CD8-positive, alpha-beta memory T cell (primary cell): ENCODE measurements at places on chromosomes 13 and 19.
A peak's percentile ranks its signal among the peaks of the same experiment; 100 is the strongest.

- peaks cover 8% of the 10 kb centered on the region for H3K4me1 ChIP-seq
- H3K27ac ChIP-seq: no peak overlapping the region
- H3K27me3 ChIP-seq: no peaks in the 10 kb centered on the region
These were observed 171.5 kb downstream of the DLEU7 start for GRCh38 chr13:50672025-50672424.

GRCh38 chr19:33161201-33161600 lies 29.3 kb downstream of the WDR88 start:
- no peak for DNase-seq
- H3K27ac ChIP-seq: no peak overlapping the region
- no peak overlapping the region for H3K4me3 ChIP-seq
- peaks cover 31% of the 10 kb centered on the region for H3K4me1 ChIP-seq
- H3K27me3 ChIP-seq: no peaks in the 10 kb centered on the region

GRCh38 chr13:78102121-78102677 lies 183.6 kb upstream of the EDNRB start:
- no peaks in the 10 kb centered on the region for H3K4me1 ChIP-seq
- H3K27me3 ChIP-seq: no peaks in the 10 kb centered on the region
- no peak overlapping the region for H3K4me3 ChIP-seq
- DNase-seq: no peak

- no peak overlapping the region for H3K27ac ChIP-seq
- no peak for DNase-seq
- no peaks in the 10 kb centered on the region for H3K36me3 ChIP-seq
- peak overlapping the region; percentile 73 for H3K4me3 ChIP-seq
These were observed 102.3 kb upstream of the ABCC4 start for GRCh38 chr13:95403349-95404140.

DNA sequence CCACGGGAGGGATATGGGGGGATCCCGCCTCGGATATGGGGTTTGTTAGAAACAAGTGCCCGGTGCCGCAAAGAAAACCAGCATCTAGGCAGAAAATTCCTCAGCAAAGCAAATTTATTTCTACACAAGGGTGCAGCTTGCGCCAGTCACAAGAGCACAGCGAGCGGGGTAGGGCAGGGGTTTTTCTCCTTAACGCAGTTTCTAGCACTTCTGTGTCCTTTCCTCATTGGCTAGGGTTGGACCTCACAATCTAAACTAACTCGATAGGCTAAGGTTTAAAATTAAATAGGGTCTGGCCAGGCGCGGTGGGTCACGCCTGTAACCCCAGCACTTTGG lies 595 bp downstream of the ZNF440 start:
- peak overlapping the region; percentile 76 for H3K27ac ChIP-seq
- no peaks in the 10 kb centered on the region for H3K27me3 ChIP-seq
- no peaks in the 10 kb centered on the region for H3K36me3 ChIP-seq
- DNase-seq: no peak

DNA sequence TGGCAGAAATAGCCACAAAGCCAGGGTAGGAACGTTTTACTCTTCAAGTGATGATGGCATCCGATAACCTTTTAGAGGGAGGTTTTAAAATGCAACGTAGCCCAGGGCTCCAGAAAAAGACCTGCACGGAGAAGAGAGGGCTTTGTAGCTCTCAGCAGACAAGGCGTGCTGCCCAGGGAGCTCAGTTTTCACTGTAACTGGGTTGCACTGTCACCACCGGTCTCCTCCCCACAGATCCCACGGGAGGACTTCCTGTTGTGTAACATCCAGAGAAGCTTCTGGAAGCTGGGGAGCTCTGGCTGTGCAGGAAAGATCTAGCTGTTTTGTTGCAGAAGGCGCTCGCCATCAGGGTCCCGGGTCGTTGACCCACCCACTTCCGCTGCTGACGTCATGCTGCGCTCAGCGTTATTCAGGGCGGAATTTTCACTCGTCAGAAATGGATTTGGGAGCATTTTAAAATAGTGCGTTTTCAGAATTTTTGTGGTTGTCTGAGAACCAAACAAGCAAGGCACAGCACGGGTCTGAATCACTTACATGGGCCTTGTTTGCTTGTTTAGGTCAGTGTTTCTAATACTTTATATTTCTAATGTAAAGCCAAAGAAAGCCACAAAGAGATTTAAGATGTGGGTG lies 50.8 kb downstream of the ATP11A start:
- no peaks in the 10 kb centered on the region for H3K36me3 ChIP-seq
- H3K27ac ChIP-seq: no peak overlapping the region
- no peaks in the 10 kb centered on the region for H3K4me1 ChIP-seq
- H3K27me3 ChIP-seq: no peaks in the 10 kb centered on the region
- DNase-seq: no peak

DNA sequence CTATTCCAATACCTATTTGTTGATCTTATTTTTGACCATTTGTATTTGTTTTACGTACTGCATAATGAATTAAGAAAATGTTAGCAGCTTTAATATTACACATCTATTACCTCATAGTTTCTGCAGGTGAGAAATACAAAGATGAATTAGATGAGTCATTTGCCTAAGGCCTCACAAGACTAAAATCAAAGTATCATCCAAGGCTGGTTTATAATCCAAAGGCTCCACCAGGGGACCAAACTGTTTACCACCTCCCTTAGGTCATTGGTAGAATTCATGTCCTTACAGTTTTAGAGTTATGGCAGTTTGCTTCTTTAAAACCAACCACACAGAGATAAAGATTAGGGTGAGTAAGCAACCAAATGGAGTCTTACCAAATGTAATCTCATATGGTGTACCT lies 848.1 kb downstream of the SLITRK6 start:
- no peak overlapping the region for H3K27ac ChIP-seq
- no peaks in the 10 kb centered on the region for H3K36me3 ChIP-seq
- H3K27me3 ChIP-seq: no peaks in the 10 kb centered on the region
- DNase-seq: no peak

- H3K4me3 ChIP-seq: no peak overlapping the region
- H3K27me3 ChIP-seq: no peaks in the 10 kb centered on the region
- H3K27ac ChIP-seq: no peak overlapping the region
- H3K4me1 ChIP-seq: no peaks in the 10 kb centered on the region
- H3K36me3 ChIP-seq: no peaks in the 10 kb centered on the region
- no peak for DNase-seq
These were observed 23.1 kb downstream of the LYL1 start for GRCh38 chr19:13079542-13079986.

DNA sequence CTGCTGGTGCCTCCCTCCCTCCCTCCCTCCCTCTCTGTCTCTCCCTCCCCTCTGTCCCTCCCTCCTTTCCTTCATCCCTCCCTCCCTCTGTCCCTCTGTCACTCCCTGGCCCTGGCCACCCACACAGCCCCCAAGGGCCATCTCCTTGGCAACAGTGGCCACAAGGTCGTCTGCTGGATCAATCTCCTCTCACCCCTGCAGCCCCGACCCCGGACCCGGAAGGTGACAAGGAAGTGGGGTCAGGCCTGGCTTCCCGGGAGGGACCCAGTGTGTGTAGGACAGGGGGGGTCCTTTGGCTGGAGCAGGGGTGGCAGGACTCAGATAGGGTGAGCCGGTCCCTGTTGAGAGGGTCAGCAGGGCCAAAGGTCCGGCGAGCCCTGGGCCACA lies 21.9 kb upstream of the TCF3 start:
- H3K27me3 ChIP-seq: peaks cover 36% of the 10 kb centered on the region
- no peaks in the 10 kb centered on the region for H3K4me1 ChIP-seq
- H3K27ac ChIP-seq: no peak overlapping the region
- DNase-seq: no peak
- H3K4me3 ChIP-seq: no peak overlapping the region

GRCh38 chr19:38044267-38045111 lies 137.5 kb downstream of the SIPA1L3 start:
- DNase-seq: no peak
- H3K4me3 ChIP-seq: no peak overlapping the region
- no peaks in the 10 kb centered on the region for H3K27me3 ChIP-seq
- H3K4me1 ChIP-seq: peaks cover 31% of the 10 kb centered on the region
- H3K36me3 ChIP-seq: no peaks in the 10 kb centered on the region

DNA sequence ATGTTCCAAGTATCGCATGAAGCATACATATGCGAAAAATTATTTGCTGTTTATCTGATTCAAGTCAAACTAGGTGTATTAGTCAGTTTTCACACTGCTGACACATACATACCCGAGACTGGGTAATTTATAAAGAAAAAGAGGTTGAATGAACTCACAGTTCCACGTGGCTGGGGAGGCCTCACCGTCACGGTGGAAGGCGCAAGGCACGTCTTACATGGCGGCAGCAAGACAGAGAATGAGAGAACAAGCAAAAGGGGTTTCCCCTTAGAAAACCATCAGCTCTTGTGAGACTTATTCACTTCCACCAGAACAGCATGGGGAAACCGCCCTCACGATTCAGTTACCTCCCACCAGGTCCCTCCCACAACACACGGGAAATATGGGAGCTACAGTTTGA lies 13.0 kb upstream of the PROZ start:
- DNase-seq: no peak
- H3K4me1 ChIP-seq: no peaks in the 10 kb centered on the region
- H3K27me3 ChIP-seq: no peaks in the 10 kb centered on the region
- H3K4me3 ChIP-seq: no peak overlapping the region

DNA sequence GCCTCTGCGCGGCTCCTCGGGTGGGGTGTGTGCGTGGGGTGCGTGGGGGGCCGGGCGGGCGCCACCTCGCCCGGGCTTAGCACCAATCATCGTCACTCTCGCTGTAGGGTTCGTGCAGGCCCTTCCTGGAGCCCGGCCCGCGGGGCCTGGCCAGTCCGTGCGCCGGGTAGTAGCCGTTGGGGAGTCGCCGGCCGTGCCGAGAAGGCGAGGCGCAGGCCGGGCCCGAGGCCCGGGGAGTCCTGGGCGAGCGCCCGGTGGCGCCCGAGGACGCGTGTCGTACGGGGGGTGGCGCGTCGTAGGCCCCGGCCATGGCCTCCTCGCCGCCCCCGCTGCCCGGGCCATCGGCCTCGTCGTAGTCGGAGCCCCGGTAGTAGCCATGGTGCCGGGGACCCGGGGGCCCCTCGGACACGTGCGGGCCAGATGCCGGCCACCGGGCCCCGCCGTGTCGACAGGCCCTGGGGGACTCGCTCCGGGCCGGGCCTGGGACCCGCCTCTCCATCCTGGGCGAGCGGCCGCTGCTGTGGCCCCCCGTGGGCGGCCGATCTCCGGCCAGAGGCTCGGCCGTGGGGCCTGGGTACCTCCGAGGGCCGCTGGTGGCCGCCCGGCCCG lies 57.1 kb downstream of the IER2 start:
- H3K27me3 ChIP-seq: no peaks in the 10 kb centered on the region
- H3K36me3 ChIP-seq: no peaks in the 10 kb centered on the region
- no peaks in the 10 kb centered on the region for H3K4me1 ChIP-seq
- H3K27ac ChIP-seq: no peak overlapping the region

- H3K27ac ChIP-seq: no peak overlapping the region
- H3K27me3 ChIP-seq: peaks cover 36% of the 10 kb centered on the region
- no peak overlapping the region for H3K4me3 ChIP-seq
These were observed 1.6 kb upstream of the RGL3 start for GRCh38 chr19:11420429-11421370.

DNA sequence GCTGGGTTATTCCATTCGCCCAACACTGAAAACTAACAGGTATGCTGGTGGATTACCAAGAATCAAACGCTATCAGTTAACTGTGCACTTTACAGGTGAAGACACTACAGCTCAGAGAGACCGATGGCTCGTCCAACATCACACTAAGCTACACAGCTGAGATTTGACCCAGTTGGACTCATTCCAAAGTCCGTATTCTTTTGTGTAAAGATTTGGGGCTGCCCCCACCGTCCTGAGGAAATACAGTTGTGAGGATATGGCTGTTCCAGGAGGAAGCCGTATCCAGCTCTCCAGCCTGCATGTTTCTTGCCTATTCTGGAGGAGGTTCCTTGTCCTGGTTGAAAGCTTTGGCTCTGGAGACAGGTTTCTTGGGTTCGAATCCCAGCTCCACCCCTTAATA lies 4.2 kb downstream of the ZSCAN5A start:
- peaks cover 9% of the 10 kb centered on the region for H3K4me1 ChIP-seq
- DNase-seq: no peak
- no peaks in the 10 kb centered on the region for H3K27me3 ChIP-seq
- peaks cover under 1% of the 10 kb centered on the region for H3K36me3 ChIP-seq
- H3K27ac ChIP-seq: no peak overlapping the region

GRCh38 chr13:70183041-70183440 lies 74.8 kb upstream of the KLHL1 start:
- H3K4me3 ChIP-seq: no peak overlapping the region
- H3K27ac ChIP-seq: no peak overlapping the region
- H3K36me3 ChIP-seq: no peaks in the 10 kb centered on the region
- no peaks in the 10 kb centered on the region for H3K4me1 ChIP-seq
- no peaks in the 10 kb centered on the region for H3K27me3 ChIP-seq

- no peak overlapping the region for H3K4me3 ChIP-seq
- no peaks in the 10 kb centered on the region for H3K4me1 ChIP-seq
- no peak overlapping the region for H3K27ac ChIP-seq
- no peaks in the 10 kb centered on the region for H3K36me3 ChIP-seq
- no peaks in the 10 kb centered on the region for H3K27me3 ChIP-seq
- no peak for DNase-seq
These were observed 14.9 kb downstream of the EVI5L start for GRCh38 chr19:7844951-7845350.

- H3K4me3 ChIP-seq: no peak overlapping the region
- H3K27ac ChIP-seq: no peak overlapping the region
- no peak for DNase-seq
- no peaks in the 10 kb centered on the region for H3K36me3 ChIP-seq
These were observed 109.5 kb downstream of the TBC1D4 start for GRCh38 chr13:75372517-75372916.

DNA sequence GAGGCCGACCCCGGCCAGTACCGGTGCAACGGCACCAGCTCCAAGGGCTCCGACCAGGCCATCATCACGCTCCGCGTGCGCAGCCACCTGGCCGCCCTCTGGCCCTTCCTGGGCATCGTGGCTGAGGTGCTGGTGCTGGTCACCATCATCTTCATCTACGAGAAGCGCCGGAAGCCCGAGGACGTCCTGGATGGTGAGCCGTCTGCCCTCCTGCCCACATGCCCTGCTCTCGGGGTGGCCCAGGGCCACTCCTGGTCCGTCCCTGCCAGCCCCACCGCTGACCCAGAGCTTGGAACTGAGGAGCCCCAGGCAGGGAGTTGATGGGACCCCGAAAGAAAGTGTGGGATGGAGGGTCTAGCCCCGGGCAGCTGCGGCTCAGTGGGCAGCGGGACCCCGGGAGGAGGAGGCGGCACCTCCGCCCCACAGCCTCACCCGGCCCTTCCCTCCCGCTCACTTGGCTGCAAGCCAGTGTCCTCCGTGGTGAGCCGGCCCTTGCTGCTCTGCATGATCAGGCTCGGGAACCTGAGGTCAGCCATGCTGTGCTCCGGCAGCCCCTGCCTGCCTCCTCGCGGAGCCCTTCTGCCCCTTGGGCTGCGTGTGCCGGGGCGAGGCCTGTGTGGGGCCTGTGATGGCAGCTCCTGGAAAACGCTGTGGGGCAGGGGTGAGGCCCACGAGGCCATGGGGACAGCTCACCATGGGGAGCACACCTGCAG lies 8.1 kb upstream of the HCN2 start:
- no peaks in the 10 kb centered on the region for H3K36me3 ChIP-seq
- no peak overlapping the region for H3K27ac ChIP-seq
- DNase-seq: peak; percentile 47
- no peak overlapping the region for H3K4me3 ChIP-seq
- H3K27me3 ChIP-seq: no peaks in the 10 kb centered on the region
